NCI-H460 (cell line): ENCODE measurements at places on chromosomes 1 and 21. TPM values are rescaled to one million over a fixed set of nuclear protein-coding genes. Genes with fewer than 3 reads are reported as not detected.
A peak's percentile ranks its signal among the peaks of the same experiment; 100 is the strongest.

- DNase-seq: no peak
Measured at GRCh38 chr1:114368560-114369255, 142.3 kb downstream of the TRIM33 start.

GRCh38 chr21:44732956-44733355 lies 21.6 kb upstream of the TSPEAR start:
- DNase-seq: no peak

DNA sequence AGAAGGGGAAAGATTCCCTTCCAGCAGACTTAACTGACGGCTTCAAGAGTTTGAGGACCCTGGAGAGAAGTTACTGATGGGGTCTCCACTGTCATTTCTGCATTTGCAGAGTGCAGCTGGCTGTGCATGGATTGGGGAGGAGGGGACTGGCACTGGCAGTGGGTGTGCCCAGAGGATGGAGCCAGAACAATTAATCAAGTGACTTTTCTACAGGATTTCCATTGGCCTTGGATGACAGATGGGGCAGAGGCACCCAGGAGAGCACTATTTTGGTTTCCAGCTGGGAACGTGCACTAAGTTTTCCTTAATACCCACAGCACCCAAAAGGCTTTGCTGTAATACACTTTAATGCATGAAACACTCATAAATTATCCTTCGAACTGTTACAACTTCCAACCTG lies 1.3 kb downstream of the NGF start:
- no peak for DNase-seq

GRCh38 chr1:2967329-2967725 lies 53.9 kb upstream of the ACTRT2 start:
- DNase-seq: no peak

DNA sequence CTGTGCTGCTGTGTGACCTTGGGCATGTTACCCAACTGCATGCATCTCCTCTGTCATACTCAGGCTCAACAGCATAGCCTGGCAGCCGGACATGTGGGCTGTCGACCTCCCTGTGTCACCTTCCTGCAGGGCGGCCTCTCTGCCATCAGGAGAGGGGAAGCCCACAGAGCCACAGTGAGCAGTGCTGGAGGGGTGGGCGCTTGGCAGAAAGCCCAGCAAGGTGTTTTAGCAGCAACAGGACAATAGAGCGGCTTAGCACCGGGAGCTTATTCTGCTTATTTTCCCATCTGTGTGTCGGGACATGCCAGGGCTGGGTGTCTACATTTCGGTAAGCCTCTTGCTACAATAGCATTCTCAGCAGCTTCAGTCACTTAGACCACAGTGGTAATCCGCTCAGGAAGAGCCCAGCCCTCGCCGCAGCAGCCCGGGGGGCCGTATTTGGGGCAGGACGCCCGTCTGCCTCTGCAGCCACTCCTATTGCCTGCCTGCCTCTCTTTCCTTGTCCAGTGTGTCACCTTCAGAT lies 22.8 kb upstream of the CDK18 start:
- no peak for DNase-seq

DNA sequence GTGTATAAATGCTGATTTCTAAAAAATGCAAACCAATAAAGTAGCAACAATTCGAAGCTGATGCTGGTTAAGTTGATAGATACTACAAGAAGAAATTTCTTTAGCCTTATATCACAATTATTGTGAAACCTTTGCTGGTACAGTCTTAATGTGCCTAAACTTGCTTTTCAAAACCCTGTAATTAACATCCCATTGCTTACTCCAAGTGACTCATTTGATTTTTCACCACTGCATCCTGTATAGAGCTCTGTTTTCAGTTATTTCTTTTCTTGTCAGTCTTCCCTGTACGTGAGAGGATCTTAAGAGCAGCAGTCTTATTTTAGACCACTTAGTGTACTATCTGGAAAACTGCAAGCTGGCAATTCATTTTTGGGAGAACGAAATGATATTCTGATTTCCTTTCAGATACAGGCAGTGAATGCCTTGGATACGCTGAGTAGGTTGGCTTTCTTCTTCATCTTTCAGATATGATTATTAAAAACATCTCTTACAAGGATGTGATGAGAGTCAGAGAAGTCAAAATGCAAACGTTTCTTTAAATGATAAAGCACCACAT lies 210.3 kb downstream of the KCTD3 start:
- DNase-seq: no peak

DNA sequence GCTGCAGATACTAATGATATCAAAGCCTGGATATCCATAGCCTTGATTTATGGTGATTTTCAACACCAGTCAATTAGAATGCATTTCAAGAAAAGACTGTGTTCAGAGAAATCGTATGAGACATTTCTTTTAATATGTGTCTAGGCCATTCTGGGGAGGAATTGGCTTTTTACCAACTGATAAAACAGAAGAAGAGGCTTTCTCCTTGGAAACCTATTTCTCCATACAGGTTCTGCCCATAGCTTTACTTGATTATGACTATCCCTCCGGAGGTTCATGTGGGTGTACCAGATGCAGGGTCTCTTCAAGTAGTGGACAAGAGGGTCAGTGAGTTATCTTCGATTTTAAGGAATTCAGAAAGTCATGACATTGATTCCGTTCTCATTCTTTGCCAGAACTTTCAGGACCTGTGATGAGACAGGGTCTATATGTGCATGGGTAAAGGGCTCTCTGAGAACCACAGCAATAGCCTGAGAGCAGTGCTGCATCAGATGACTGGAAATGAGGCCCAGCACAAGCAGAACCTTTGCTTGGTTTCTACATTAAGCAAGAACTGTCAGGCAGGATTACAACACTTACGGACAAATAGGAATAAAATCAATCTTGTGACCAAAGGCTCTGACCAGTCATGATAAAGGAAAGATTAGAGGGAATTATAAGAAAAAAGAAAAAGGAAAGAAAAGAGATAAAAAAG lies 263.7 kb upstream of the SGIP1 start:
- DNase-seq: no peak

DNA sequence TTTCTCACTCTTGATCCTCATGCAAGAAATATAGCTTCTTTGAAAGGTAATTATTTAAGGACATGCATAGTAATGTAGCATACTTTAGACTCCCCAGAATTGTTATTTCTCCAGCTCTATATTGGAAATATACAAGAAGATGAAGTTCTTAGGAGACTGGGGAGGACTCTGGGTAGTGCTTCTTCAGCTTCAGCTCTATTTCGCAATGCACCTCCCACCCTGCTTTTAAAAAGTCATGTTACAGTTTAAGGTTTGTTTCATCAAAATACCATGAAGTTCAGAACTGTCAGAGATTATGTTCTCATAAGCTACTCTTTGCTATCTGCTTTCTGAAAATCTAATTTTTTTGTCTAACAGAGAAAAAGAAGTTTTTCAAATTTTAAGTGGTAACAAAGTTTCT lies 586.2 kb upstream of the ADGRL4 start:
- no peak for DNase-seq

DNA sequence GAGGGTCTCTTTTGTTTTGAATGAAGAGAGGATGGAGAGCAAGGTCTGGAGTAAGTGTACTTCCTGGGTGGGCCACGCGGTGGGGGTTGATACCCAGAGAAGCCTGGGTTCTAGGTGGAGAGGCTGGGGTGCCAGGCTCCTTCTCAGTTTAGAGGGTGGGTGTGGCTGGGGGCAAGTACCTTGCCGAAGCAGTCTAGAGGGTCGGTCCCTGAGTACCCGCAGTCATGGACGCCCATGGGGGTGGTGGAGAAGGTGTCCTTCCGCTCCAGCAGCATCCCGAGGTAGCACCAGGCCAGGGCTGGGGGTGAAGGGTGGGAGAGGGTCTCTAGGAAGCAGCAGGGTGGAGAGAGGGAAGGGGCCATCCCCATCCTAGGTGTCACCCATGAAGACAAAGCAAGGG lies 14.3 kb downstream of the TTC22 start:
- no peak for DNase-seq

GRCh38 chr1:10836726-10837125 lies 40.3 kb upstream of the CASZ1 start:
- no peak for DNase-seq

GRCh38 chr1:14661222-14661621 lies 62.7 kb downstream of the KAZN start:
- no peak for DNase-seq

GRCh38 chr1:164591858-164592257 lies 32.9 kb downstream of the PBX1 start:
- DNase-seq: no peak

GRCh38 chr1:199867601-199868000 lies 159.9 kb upstream of the NR5A2 start:
- DNase-seq: no peak

DNA sequence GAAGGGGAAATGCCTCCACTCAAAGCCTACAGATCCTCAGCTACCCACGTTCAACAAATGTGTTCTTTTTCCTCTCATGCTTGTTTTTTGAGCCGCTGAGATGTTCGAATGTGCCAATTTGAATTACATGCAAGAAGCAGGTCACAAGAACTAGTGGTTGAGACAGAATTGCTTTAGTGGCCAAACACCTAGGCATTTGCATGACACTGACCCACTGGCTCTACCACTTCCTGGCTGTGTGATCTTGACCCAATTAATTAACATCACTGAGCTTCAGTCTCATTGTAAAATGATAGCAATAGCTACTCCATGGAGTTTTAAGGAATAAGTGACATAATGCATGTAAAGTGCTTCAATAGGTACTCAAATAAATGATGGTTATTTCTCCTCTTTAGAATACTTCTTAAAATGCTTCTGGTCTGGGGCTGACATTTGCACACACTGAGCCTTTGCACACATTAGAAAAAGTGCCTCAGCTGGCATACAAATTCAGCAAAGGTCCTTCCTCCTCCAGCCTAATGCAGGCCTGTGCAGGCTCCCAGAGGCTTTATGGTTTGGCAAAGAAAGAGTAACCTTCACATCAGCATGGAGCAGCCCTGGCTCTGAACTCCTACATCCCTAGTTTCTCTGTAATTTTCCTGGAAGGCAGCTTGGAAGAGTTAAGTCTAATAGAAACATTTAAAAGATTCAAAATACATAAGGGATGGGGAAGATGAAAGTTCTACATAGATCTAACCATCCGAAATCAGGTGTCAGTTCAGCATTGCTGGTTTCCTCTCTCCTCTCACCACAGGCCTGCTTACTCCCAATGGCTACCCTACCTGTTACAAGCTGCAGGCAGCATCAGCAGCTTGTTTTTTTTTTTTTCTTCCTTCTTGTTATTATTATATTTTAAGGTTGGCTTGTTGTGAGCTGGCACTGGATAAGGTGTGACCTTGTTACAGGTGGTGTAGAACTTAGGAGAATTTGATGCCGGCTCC lies 107.4 kb downstream of the TBX19 start:
- DNase-seq: no peak

DNA sequence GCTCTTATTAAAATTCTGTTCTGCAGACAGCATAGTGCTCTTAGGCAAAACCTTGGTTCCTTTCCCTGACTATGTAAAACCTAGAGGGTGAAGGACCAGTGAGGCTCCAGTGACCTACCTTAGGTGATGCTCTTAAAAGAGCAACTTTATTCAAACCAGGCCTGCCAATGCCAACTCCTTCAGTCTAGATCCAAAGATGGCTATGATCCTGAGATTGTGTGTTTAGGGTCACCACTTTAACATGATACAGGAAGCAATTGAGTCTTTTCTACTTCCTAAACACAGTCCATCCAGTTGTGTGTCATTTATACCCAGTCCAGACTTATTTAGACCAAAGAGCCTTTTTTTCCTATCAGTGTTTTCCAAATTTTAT lies 10.8 kb downstream of the MCL1 start:
- no peak for DNase-seq

- DNase-seq: peak; percentile 41
Measured at GRCh38 chr21:41170442-41170841, 2.5 kb downstream of the BACE2 start.

DNA sequence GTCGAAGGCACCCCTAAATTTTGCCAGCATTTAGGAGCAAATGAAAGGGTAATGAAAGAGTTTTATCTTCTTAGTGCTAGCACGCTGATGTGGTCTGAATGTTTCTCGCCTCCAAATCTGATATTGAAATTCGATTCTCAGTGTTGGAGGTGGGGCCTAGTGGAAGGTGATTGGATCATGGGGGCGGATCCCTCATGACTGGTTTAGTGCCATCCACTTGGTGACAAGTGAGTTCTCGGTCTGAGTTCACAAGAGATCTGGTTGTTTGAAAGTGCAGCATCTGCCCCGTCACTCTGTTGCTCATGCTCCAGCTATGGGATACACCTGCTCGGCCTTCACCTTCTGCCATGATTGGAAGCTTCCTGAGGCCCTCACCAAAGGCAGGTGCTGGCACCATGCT lies 75.1 kb upstream of the ZBTB40 start:
- no peak for DNase-seq

DNA sequence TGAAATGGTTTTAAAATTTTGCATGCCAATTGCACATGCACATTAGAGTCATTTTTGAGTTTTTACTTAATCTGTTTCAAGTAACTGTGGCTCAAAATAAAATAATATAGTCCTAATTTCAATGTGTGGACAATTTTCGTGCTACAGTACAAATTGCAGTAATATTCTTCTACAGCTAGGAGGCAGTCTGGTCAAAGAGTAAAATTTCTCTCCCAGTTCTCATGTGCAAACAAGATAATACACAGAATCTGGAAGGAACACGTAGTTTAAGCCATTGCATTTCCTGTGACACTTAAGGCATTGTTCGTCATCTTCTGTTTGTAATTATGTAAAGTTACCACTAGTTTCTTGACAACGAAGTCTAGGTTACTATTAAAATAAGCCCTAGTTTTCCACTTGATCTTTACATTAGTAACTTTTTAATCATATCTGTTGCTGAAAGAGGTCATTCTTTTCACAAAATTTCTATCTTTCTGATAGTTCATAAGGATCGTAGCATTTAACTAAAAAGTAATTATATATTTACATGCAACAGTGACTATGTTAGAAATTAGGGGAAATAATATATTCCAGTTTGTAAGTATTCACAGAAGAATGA lies 28.9 kb downstream of the ODR4 start:
- DNase-seq: peak; percentile 56

- DNase-seq: no peak
Measured at GRCh38 chr1:67750691-67751054, 65.7 kb downstream of the GADD45A start.

DNA sequence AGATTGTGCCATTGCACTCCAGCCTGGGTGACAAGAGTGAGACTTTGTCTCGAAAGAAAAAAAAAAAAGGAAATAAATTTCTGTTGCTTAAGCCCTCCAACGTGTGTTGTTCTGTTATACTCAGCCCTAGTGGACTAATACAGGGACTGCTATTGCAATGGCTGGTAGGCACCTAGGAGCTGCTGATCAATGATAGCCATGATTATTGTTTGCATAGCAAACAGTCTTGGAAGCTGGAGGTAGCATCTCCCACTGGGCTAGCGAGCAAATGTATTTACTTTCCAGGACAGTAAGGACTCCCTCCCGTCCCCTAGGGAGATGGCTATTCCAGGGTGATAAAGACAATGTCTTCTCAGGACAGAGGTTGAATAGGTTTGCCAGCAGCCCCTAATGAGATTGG lies 13.5 kb upstream of the TNFRSF8 start:
- no peak for DNase-seq

The GABPB2 gene
- total RNA-seq: 14.3 and 18.2 TPM in 2 replicates

The NADK gene
- total RNA-seq: 41.3 and 48.5 TPM in 2 replicates

The INAVA gene
- total RNA-seq: 0.10 and 1.2 TPM in 2 replicates

The CRYAA gene
- total RNA-seq: not detected in 2 replicates

The UBE2U gene
- total RNA-seq: not detected in 2 replicates

The TTC24 gene
- total RNA-seq: not detected in 2 replicates
